ENCODE measurements at places on chromosomes 7 and 10.

- DNase-seq, result no peak
Measured at GRCh38 chr10:12470719-12471118, 121.4 kb downstream of the CAMK1D start.

DNA sequence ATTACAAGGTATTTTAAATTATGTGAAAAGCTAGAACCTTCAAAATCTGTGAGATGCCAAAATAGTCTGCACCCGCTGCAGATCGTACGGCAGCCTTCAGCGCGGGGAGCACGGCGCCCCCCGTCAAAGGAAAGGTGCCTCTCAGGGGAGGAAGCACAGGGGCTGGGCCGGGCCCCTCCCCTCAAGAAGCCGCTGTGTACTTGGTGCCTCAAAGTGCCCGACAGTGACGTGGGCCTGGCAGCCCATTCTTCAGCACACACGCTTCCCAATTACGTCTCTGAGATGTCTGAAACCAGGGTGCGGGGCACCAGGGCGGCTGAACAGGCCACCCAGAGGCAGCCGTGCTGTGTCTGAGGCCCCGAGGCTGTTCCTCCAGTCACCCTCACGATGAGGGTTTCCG, 116.1 kb downstream of the INPP5A start:
- no peak for DNase-seq

- no peak for DNase-seq
Measured at GRCh38 chr10:47060356-47060755, 149.1 kb downstream of the PTPN20 start.

DNA sequence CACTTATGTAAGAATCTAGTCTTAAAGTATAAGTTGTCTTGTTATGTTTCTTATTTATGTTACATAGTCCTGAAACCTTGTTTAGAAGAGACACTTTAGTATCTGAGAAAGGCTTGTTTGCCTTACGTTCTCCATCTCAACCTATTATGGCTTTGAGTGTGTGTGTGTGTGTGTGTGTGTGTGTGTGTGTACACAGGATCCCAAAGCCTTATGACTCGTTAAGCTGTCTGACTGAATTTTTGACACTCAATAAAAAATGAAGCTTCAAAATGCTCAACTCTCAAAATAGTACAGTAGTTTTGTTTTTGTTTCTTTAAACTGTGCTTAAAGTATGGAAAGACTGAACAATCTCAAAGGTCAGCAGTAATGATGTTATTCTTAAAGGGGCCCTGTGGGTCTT, 18.0 kb downstream of the CALU start:
- no peak for DNase-seq

Data from kidney (tissue), 22 donors.